ENCODE measurements at places on chromosomes 3 and 15.

DNA sequence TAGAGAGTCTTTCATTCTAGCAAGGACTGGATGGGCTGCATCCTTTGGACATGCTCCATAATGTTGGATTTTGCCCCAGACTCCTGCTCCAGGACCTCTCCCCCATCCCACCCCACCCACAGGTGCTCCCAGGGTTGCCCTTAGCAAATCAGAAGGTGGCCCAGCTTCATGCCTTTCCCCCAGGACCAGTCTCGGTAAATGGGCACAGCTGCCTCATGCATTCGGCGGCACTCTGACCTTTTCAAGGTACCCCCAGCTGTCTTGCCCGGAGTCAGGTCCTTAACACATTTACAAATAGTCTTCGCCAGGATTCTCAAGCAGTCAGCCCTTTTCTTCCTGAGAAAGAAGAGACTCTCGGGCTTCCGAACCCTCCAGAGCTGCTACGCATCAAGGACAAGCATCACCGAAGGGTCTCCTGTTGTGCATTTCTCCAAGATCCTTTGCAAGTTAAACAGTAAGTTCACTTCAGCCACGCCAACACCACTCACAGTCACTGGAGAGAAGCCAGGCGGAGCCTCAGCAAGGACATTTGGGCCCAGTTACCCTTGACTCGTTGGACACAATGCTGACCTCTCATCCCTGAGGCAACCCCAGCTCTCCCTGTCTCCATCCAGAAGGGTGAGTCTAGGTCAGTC, 287.8 kb downstream of the FAM43A start:
- DNase-seq = no peak

GRCh38 chr3:170726976-170727661, 141.2 kb upstream of the SLC7A14 start:
- DNase-seq = no peak

DNA sequence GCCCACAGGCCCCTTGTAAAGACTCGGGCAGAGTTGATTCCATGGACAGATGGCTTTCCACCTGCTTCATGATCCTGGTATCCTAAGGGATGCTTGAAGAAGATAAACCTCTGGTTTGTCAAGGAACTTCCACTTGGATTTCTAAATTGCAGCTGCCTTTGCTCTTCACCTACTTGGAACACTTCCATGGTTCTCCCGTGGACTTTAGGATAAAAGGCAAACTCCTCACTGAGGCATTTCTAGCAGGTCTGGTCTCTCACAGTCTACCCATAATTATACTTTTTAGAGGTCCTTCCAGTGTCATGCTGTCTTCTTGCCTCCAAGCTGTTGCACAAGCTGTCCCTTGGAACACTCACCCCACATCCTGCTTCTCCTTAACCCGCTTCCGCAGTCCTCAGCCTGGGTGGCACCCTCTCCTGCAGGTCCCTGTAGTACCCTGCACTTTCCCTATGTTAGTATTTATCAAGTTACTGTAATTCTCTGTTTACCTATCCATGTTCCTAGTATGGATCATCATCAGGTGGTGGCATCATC, 12.7 kb downstream of the TLNRD1 start:
- DNase-seq = no peak

- no peak for DNase-seq
Measured at GRCh38 chr15:87083201-87083600, 1003.5 kb downstream of the AGBL1 start.

GRCh38 chr15:42107473-42107872, 13.1 kb upstream of the PLA2G4D start:
- DNase-seq = no peak

DNA sequence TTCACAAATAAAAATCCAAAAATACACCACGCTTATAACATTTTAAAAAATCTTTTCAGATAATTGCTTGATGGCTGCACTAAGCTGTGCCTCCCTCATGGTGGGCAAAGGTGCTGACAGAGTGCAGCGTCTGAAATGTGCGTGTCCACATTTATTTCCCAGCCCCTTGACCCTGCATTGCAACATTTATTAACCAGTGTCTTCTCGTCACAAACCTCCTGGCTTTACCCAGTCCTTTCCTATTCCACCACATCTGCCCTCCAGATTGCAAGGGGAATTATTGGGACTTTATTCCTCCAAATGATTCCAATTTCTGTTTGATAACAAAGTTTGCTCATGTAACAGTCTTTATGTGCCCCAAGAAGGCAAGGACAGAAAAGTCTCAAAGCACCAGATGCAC, 5.5 kb downstream of the RASGRP1 start:
- DNase-seq = no peak

DNA sequence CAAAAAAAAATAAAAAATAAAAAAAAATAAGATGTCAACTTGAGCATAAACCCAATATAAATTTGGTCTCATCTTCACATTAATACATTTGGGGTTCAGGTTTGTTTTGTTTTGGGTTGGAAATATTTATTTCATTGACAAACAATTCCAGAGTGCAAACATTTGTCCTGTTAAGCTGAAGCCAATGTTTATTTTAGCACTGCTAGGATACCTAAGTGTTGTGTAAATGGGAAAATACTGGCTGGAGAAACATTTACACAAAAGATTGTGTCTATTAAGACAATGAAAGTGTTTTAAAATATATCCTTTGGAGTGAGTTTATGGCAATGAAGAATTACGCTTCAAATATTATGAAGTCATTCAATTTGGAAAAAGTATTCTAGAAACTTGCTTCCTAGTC, 91.1 kb downstream of the MEIS2 start:
- no peak for DNase-seq

DNA sequence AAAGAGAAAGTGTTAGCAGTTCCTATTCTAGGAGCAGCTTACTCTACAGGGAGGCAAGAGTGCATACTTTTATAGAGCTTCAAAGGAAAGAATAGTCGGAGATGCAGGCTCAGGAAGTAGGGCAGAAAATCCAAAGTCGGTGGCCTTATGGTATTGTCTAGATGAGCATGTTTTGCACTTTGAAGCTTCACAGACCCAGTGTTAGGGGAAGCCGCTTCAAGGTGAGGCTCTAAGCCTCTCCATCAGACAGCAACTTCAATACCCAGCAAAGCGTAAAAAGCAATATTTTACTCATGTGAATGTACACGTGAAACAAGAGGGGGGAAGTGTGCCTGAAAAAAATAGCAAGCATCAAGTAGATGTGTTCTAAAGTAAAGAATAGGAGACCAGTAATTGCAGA, 125.6 kb upstream of the RASGRP1 start:
- DNase-seq = no peak

DNA sequence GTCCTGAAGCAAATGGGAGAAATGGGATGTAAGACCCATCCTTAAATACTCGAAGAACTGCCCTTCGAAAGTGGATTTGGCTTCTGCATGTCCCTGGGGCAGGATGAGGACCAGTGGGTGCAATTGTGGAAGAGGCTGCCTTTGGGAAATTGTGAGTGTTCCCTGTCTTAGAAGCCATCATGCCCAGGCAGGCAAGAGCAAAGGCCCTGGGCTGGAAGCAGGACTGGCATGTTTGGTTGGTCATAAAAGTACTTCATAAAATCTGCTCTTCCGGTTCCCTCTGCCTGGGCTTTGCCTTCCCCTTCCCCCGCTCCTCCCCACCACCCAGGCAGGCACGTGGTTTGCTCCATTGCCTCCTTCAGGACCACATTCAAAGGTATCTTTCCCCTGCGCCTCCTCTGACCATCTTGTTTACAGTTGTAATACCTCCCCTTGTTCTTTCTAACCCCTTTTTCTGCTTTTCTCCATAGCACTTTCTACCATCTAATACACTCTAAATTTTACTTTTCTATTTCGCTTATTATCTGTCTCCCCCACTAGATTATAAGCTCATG, 8.3 kb downstream of the MINAR1 start:
- no peak for DNase-seq

DNA sequence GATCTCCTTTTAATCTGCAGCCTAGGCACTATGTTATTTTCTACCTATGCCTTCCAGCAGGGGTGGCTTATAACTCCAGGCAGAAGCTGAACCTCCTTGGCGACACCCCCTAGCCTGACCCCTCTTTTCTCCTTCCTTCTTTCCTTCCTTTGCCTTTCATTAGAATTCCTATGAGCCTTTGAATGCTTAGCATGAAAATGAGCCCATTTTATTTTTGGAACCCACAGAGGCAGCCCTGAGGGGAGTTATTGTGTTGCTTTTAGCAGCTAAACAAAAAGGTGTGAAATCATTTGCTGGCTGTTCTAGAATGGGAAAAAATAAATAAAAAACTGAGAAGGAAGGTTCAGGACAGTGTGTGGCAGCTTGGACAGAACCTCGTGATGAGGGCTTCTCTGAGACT, 164.6 kb upstream of the ICE2 start:
- no peak for DNase-seq

DNA sequence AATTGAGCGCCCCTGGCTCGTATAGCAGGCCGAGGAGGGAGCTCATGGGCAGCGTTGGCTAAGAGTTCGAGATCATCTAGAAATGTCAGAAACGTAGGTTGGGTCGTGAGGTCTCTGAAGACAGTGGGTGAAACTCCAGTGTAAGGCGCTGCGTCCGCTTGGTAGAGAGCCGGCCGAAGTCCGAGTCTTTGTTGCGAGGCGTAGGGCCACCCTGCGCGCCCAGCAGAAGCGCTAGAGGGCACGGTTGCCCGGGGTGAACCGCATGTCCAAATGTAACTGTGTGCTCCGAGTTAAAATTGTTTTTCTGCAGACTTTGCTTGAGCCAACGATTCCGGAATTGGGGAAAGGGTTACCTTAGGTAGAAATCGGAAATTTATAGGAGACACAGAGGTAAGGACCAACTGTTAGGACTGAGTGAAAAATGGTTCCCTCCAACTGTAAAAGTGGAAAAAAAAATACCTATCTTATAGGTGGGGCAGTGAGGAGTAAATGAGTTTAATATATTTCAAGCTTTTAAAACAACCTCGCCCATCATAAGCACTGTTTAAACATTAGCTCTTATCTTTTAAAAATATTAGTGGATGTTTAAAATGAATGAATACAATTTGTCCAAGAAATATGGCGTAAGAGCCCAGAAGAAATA, 993 bp upstream of the SIAH2 start:
- peak; percentile 16 for DNase-seq

DNA sequence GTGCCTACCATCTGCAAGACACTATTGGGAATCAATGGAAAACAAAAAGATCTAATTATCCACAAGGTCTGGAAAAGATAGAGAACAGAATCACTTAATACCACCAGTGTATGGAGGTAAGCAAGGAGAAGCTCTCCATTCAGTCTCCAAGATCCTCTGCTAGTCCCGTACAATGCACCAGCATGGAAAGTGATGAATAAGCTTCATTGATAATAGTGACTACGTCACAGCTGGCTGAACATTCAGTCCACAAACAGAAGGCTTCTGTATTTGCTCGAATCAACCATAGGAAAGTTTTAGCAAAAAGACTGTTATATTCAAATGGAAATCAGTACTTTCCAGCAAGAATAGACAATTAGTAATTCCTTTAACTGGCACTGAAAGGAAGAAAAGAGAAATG, 42.9 kb downstream of the IGSF11 start:
- no peak for DNase-seq

DNA sequence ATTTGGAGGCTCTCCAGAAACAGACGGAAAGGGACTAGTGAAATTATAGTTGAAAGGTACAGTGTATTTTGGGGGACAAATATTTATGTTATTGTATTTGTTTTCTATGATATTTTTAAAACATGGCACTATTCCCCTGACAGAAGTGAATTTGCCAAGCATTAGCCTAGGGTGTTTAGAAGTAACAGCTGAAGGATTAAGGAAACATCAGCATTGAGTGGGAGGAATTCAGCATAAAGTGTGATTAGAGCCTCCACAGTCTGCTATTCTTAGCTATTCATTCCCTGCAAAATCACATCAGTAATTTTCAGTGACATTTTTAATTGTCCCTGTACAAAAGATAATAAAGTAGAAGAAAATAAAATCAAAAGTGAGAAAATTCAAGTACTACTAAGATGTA, 231.4 kb downstream of the ROBO2 start:
- no peak for DNase-seq

DNA sequence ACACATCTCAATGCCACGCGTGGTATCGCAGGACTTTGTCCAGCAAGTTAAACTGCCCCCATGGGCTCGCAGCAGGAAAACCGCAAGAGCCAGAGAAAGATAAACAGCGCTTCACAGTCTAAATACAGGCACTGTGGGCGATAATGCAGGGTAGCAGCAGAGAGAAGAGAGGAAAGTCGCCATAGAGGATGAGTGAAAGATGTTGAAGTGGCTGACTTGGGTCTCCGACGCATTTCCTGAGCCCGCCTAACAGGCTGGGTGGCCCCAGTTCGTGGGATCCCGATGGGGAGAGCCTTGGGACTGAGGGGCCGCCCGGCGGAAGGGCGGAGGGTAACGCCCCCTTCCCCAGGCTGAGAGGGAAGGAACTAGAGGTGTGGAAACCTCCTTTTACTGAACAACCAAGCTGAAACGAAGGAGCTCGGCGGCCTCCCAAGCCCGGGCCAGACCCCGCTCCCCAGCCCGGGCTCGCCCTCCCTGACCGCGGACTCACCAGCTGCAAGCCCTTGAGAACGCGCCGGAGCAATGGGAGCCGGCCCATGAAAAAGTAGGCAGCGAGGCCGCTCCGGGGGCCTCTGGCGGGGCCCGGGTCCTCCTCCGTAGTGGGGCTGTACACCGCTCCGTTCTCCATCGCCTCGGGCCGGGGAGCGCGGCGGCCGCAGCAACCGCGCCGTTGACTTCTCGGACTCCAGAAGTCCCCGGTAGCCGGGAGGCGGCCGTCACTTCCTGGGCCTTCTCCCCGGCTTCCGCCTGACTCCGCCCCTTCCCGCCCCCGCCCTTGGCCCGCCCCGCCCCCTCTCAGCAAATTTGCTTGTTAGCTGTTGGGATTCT, at the start of gene CMTM6:
Gene CMTM6 (minus strand): TSS at position 735 of the 828 bp plus-strand sequence. CDS start 107 bp downstream, at position 628.
- peak; percentile 50 for DNase-seq

- DNase-seq = no peak
Measured at GRCh38 chr3:50853936-50854335, 179.2 kb downstream of the DOCK3 start.

- DNase-seq = no peak
Measured at GRCh38 chr3:13025090-13025489, 48.1 kb downstream of the IQSEC1 start.

GRCh38 chr3:33428734-33429133, 11.5 kb downstream of the UBP1 start:
- DNase-seq = no peak

GRCh38 chr3:147934451-147935180, 525.5 kb downstream of the ZIC1 start:
- DNase-seq = no peak

GRCh38 chr15:85426481-85426880, 46.1 kb downstream of the AKAP13 start:
- no peak for DNase-seq

- DNase-seq = no peak
Measured at GRCh38 chr15:74464216-74464615, 3.3 kb upstream of the UBL7 start.

DNA sequence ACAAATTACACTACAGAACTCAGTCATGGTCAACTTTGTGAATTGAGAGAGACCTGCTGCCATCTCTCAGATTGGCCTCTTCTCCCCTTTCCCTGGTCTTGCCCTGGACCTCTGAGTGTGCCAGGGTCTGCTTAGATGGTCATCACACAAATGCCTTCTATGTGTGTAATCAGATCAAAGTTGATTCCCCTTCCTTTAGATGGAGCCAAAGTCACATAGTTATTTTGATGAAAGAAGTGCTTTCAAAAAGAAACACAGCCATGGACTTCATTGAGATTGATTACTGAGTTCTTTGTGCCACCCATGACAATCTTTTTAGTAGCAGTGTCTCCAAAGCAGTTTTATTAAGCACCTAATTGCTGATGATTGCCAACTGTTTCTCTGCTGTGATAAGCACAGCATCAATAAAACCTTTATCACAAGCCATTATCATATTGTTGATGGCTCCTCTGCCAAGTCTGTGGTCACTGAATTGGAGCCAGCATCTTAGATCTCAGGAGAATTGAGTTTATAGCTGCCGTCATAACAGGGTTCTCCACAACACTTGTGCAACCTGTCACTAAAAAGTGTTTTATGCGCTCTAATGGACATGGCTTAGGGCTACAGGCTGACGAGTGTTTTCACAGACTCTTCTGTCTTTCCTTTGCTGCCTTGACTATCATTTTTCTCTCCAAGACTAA, 149.7 kb upstream of the NUDT16 start:
- DNase-seq = no peak

All from activated T-helper 1 cell treated with anti-CD3 and anti-CD28 coated beads, Interleukin-2, amount 50 U/mL, for 16 hours (primary cell).